ENCODE measurements at places on chromosomes 4 and X. TPM values are rescaled to one million over a fixed set of nuclear protein-coding genes. Genes with fewer than 3 reads are reported as not detected.
A peak's percentile ranks its signal among the peaks of the same experiment; 100 is the strongest.

The PDLIM3 gene
- not detected for total RNA-seq

The DCAF16 gene
- total RNA-seq: 42.4 TPM

The WDFY3 gene
- 0.09 TPM for total RNA-seq

The MAGED4 gene
- total RNA-seq: 0.99 TPM

- no peak for DNase-seq
Measured at GRCh38 chr4:145218251-145218650, 37.9 kb upstream of the OTUD4 start.

GRCh38 chrX:107504006-107504405, 54.6 kb downstream of the FRMPD3 start:
- DNase-seq: no peak

- DNase-seq: peak; percentile 29
Measured at GRCh38 chr4:100100985-100101384, 89.3 kb downstream of the DDIT4L start.

DNA sequence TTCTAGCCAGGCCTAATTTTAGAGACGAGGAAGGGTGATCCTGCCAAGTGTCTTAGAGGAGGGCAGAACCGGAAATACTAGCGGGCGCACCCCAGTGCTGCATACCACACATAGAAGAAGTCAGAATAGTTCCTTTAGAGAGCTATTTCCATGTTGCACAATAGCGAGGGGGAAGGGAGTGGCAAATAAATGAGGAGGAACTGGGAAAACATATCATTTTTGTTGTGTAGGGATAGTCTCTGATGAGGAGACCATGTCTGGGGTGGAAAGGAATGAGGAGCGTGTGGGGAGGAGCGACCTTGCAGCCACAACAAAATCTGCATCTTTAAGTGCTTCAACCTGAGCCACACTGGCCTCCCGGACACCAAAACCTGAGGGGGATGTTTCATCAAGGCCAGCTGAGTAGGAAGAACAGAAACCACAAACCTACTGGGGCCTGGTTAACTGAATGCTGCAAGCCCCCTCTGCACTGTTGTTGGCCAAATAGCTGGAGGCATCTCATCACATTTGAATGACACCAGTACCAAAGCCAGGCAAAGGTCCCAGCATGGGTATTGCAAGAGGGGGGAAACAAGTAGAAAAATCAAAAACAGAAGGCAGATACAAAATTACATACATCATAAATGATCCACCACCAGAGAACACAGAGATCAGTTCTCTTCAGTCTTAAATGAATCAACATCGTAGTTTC, 26.7 kb upstream of the C1QTNF7 start:
- peak; percentile 68 for DNase-seq

- DNase-seq: no peak
Measured at GRCh38 chr4:74631338-74631737, 163.0 kb downstream of the BTC start.

DNA sequence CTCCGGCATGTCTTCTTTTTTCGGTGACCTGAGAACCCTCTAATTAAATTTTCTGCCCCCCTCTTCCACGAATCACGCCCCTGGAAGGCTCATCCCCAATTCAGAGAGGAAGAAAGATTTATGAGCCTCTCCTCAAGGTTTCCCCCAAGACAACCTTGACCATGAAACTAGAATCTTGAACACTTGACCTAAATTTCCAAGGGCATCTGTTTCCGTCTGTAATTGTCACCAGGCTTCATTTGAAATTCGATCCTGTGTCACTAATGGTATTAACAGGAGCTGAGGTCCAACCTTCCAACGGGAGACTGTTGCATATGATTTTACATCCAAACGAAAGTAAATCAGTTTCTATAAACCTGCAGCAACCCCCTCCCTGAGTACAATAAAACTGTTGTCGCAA, 139.9 kb upstream of the ZIC3 start:
- no peak for DNase-seq

DNA sequence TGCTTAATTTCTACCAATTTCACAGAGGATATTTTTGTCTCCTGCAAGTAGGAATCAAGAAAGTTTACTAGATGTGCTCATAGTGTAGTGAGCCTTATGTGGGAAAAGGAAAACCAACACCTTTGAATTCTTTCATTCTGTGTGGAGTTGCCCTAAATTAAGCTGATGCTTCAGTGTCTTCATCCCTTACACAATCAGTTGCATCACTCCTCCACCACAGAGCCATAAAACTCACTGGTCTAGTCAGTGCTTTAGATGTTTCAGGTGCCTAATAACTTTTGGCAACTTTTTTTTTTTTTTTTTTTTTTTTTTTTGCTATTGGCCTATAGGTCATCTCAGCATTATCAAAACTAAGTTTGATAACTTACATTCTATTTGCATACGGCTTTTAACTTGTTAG, 41.5 kb downstream of the HHIP start:
- DNase-seq: no peak

All from activated CD8-positive, alpha-beta T cell treated with anti-CD3 and anti-CD28 coated beads for 36 hours (primary cell).